ENCODE measurements at places on chromosomes 11 and 22.

DNA sequence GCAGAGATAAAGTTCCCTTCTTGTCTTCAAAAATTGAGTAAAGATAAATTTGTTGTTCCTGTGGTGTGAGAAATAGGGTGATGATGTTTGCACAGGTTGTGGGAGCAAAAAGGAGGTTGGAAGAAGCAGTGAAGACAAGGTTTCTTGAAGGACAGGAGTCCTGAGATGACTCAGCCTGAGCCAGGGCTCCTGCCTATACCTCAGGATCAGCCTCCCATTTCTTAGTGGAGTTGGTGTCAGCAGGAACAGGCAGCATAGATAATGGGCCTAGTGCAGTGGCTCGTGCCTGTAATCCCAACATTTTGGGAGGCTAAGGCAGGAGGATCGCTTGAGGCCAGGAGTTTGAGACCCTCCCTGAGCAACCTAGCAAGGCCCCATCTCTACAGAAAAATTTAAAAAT lies 28.7 kb downstream of the EIF4G2 start:
- DNase-seq: no peak

- DNase-seq: no peak
These were observed 10.8 kb upstream of the WEE1 start for GRCh38 chr11:9562716-9563115.

- DNase-seq: no peak
These were observed 197.7 kb downstream of the CASP12 start for GRCh38 chr11:104700609-104701008.

DNA sequence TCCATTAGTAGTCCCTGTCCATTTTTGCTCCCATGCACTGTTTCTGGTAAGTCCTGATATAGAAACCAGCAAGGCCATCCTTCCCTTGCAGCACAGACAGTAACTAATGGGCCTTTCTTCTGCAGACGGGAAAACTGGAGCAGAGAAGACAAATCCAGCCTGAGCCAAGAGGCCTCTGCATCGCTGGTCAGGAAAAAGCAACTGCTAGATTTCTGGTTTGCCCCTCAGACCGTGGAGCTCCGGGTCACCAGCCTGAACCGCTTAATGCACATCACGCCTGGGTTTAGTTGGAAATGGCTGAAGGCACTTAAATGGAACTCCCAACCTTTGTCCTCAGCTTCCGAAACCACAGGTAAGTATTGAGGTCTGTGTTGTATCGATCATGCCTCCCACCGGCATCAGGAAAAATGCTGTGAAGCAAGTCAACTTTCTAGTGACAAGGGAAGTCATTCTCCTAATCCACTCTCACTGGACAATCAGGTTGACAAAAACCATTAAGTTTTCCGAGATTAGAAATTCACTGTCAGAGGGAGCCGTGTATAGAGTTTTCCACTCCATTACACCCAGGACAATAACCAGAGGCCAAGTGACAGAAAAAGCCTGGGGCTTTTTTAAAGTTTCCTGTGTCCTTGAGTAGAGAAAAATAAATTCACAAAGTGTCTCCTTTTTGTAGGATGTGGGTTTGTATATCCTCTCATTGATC lies 14.8 kb upstream of the LMO2 start:
- no peak for DNase-seq

- peak; percentile 38 for DNase-seq
These were observed 3.2 kb upstream of the EMID1 start for GRCh38 chr22:29202212-29203192.
